ENCODE measurements at places on chromosomes 1 and 21.
A peak's percentile ranks its signal among the peaks of the same experiment; 100 is the strongest.

DNA sequence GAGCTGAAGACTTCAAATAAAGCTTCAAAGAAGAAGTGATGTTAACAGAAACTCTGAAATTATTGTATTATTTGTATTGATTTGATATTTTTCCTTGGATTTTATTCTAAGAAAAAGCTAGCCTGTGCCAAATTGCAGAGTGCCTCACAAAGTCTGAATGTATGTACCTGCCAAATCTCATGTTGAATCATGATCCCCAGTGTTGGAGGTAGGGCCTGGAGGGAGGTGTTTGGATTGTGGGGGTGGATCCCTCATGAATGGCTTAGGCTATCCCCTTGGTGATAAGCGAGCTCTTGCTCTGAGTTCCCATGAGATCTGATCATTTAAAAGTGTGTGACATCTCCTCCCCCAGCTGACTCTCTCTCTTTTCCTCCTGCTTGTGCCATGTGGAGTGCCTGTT lies 43.6 kb downstream of the ACKR1 start:
- no peak for DNase-seq

DNA sequence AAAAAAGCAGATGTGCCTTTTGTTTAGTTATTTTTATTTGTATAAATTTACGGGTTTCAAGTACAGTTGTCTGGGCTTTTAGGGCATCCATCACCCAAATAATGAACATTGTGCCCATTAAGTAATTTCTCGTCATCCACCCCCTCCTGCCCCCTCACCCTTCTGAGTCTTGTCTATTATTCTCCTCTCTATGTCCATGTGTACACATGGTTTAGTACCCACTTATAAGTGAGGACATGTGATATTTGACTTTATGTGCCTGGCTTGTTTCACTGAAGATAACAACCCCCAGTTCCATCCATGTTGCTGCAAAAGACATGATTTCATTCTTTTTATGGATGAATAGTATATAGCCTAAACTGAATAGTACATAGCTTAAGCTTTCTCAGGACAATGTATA lies 189.2 kb downstream of the ZP4 start:
- DNase-seq, result no peak

- no peak for DNase-seq
These were observed 15.3 kb downstream of the INKA2 start for GRCh38 chr1:111723871-111724270.

- peak; percentile 19 for DNase-seq
These were observed 3.5 kb downstream of the GRHL3 start for GRCh38 chr1:24322470-24323177.

DNA sequence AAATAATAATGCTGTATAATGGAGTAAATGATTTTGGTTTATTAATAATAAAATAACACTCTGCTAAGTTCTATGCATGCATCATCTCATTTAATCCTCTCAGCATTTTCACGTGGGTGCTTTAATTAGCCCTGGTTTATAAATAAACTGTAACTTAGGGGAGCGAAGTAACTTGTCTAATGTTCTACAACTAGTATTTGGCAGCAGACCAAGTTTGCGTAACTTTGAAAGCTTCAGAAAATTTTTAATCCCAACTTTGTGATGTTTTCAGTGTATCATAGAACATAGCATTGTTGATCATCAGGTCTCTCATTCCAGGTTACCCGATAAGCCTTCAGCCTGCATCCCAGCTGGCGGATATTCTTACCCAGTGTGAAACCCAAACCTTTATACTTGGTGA lies 322.4 kb upstream of the SGIP1 start:
- no peak for DNase-seq

GRCh38 chr1:174408146-174408545 lies 39.6 kb upstream of the GPR52 start:
- DNase-seq, result no peak

DNA sequence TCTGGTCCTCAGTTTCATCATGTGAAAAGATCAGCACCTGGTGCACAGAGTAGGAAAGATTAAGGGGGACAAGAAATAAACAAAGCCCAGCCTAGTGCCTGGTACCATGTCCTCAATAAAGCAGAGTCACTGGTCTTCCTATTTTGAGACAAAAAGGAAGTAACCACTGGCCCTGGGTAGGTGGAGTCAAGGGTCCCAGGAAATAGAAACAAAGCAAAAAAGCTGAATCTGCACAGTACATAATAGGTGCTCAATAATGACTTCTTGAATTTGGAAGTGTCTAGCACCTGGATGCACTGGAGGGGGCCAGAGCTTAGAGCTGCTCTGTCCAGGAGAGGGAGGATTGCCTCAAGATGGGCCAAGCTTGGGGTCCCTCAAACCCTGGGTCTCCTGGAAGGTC lies 1.9 kb upstream of the EPHB2 start:
- no peak for DNase-seq

DNA sequence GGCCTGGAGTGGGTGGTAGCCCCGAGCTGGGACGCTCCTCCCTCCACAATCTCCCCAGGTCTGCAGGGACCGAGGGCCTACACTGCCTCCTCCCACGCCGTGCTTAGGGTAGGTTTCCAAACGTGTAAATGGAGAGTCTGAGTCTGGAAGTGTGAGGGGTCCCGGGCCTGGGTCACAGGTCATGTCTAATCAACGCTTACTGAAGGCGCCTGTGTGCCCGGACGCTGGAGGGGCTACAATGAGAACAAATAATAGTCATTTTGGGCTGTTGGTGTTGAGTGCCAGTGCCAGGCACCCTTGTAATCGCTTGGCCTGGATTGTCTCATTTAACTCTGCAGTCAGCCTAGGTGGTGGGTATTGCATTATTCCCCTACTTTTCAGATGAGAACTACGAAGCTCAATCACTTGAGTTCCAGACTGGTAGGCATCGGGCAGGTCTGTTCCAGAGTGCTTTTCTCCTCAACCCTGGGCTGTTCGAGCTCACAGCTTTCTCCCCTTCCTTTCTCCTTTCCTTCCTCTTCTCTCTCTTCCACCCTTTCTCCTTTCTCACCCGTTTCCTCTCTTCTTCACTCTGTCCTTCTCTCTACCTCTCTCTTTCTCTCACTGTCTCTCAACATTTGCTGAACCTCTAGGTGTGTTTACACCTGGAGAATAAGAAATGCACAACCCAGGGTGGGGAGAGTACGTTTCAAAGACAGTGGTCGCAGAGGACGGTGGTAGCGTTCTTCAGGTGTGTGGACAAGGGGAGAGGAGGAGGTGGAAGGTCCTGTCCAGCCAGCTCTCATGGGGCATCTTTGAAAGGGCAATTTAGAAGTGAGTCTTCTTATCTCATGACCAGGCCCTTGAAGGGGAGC lies 883 bp downstream of the SLC66A1 start:
- DNase-seq, result peak; percentile 79

GRCh38 chr1:208302699-208303238 lies 58.6 kb upstream of the PLXNA2 start:
- DNase-seq, result no peak

GRCh38 chr1:25929016-25929415 lies 22.8 kb upstream of the STMN1 start:
- DNase-seq, result no peak

DNA sequence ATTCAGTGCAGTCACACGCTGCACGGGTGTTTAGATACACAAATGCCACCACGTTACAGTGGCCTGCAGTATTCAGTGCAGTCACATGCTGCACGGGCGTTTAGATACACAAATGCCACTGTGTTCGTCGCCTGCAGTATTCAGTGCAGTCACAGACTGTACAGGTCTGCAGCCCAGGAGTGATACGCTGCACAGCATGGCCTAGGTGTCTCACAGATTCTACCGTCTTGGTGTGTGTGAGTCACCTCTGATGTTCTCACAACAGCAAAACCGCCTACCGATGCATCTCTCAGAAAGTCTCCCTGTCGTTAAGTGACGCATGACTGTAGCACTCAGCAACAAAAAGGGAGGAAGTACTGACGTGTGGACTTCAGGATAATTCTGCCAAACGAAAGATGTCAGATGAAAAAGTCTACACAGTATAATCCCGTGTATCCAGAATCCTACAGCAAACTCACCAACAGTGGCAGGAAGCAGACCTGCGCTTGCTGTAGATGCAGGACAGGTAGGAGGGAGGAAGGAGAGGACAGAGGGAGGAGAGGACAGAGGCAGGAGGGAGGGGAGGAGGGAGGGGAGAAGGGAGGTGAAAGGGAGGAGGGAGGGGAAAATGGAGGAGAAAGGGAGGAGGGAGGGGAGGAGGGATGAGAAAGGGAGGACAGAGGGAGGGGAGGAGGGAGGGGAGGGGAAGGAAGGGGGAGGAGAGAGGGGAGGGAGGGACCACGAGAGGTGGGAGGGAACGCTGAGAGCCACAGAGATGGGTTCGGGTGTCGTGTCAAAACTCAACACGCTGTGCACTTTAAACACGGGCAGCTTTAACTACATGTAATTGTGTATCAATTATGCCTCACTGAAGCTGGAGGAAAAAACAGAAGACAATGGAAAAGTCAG lies 36.3 kb upstream of the PCBP3 start:
- DNase-seq, result no peak

DNA sequence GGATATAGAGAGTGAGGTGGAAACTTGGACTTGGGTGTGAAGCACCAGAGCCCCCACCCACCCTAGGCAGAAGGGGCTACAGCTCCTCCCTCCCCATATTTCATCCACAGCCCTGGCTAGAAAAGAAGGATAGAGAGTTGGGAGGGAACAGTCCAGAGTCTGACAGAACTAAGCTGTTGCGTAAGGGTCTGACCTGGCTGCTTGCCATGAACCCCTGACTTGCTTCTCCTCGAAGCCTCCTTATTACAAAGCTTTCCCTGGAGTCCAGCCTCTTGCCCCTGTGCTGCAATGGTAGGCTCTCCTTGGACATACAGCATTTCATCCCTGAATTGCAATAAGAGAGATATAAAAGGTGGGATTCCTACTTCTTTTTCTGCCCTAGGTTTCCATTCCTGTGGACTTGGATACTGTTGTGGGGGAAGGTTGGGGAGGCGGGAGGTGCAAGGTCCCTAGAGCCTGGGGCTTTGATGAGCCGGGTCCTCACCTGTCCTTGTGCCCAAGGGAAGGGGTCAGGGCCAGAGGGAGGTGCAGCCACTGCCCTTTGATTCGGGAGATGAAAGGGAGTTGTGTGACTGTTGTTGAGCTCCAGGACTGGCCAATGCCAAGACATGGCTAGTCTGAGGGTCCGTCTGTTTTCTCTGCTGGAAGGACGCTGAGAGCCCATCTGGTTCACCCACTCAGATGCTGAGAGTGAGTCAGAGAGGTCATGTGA lies 2.7 kb downstream of the RHBG start:
- peak; percentile 64 for DNase-seq

DNA sequence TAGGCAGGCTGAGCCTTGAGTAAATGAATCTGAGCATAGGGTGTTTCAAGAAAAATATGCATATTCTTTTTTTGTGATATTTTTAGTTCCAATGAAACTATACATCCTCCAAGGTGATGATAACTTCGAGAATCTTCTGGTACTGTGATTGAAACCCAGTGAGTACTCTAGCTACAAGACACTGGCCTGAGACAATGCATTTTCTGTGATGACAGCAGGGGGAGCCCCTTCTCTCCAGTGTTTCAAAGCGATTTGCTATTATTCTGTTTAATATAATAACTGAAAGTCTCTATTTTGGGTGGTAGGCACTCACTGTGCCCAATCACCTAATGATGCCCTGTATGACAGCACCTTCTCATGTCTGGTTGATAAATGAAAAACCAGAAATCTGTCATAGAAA lies 12.1 kb downstream of the IRF2BP2 start:
- peak; percentile 81 for DNase-seq

DNA sequence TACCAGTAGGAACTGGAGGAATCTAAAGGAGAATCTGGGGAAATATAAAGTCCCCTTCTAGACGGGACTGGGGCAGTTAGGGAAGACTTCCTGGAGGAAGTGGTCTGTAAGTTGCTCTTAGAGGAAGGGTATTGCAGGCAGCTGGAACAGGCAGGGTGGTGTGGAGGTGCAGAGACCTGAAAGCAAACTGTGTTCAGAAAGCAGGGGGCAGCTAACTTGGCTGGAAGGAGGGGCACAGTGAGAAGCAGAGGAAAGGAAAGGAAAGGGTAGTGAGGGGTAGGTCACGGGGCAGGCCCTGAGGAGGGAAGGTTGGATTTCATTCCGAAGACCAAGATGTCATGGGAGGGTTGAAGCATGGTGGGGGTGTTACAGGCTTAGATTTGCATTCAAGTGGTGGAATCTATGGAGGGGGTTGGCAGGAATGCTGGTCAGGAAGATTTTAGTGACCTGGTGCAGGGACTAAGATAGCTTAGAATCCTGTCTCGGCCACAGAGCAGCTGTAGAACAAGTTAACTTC lies 240.7 kb downstream of the FOXD2 start:
- no peak for DNase-seq

GRCh38 chr1:209774592-209774991 lies 9.8 kb downstream of the C1orf74 start:
- no peak for DNase-seq

- DNase-seq, result no peak
These were observed 24.0 kb upstream of the ADARB1 start for GRCh38 chr21:45050345-45050796.

DNA sequence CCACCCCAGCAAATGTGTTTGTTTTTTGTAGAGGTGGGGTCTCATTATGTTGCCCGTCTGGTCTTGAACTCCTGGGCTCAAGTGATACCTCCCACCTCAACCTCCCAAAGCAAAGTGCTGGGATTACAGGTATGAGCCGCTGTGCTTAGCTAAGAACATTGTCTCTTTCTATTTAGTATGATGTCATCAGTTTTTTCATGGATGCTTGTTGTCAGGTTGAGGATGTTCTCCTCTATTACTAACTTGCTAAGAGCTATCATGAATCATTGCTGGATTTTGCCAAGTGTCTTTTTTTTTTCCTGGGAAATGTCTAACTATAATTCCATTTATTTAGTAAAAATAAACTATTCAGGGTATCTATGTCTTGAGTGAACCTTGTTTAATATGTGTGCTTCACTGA lies 19.0 kb upstream of the MPC2 start:
- DNase-seq, result no peak

- DNase-seq, result peak; percentile 27
These were observed 119.7 kb downstream of the ZNF281 start for GRCh38 chr1:200290010-200290685.

- peak; percentile 89 for DNase-seq
These were observed 38.2 kb upstream of the H6PD start for GRCh38 chr1:9196129-9197040.

DNA sequence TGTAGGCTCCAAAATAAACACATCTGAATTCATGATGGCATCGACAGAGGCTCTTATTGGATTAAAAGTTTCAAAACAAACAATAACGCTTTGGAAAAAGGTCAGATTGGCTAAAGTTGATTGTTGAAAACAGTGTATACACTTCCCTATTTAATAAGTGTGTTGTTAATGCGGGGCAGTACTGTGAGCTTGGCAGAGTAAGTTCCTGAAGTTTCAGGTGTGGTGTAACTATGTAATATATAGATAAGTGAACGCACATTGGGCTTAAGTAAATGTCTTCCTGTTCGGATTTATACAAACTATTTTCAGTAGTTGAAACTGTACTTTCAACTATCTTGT lies 810 bp downstream of the ZBTB37 start:
- no peak for DNase-seq

DNA sequence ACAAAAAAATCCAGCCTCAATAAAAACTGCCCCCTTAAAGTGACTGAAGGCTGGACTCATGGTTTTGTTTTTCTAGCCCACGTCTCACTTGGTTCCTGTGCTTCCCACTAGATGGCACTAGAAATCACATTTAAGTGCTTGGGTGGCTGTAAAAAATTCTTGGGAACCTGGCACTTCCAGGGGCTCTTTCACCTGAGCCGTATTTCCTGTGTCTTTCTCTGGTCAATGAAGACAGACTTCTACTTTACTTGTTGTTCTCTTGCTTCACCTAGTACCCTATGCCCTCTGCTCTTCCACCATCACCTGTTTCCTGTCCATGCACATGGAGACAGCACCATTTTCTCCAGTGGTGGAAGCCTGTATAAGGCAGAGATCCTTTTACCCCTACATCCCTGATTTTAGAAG lies 20.0 kb downstream of the METTL13 start:
- DNase-seq, result peak; percentile 44

Data from NB4 (cell line).